Gastrocnemius medialis (tissue), 4 donors: ENCODE measurements at places on chromosomes 7 and 10.

DNA sequence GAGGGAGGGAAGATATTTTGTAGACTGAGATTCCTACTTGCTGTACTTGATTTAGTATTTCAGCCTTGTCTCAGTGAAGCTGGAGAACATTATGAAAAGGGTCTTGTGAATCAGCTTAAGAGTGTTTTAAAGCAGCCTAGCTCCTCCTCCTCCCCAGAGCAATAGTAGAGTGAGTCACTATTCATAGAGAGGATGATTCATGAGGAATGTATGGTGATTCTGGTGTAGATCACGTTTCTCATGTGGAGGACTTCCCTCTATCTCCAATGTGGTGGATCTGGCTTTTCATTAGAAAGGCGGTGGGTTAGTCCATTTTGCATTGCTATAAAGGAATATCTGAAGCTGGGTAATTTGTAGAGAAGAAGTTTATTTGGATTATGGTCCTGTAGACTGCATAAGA is 340.1 kb upstream of the CHRM2 start:
- DNase-seq: no peak

GRCh38 chr10:23994459-23995046 is 214.4 kb upstream of the KIAA1217 start:
- DNase-seq: peak; percentile 26

GRCh38 chr7:124029396-124030188 is 3.3 kb downstream of the TMEM229A start:
- DNase-seq: no peak

DNA sequence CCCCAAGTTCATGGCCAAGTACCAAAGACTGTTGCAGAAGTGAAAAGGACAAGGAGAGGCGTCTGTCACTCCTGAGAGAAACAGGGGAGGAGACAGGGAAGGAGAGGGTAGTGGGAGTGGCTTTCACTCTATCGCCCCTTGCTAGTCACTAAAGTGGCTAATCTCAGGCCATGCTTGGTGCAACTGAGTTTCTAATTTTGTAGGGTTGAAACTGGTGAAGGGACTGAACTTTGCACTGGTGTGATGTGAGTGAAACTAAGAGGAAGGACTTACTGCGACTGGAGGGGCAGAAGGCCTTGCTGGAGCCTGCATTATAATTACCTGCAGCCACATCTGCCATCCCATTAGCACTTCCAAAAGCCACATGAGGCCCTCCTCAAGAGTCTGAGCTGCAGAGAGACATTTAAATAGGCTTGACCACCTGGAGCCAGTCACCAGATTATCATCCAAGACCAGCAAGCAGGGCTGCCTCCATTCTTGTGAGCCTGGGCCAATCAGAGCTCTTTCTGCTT is 107.2 kb upstream of the EEPD1 start:
- no peak for DNase-seq

GRCh38 chr7:82755705-82756551 is 312.4 kb upstream of the CACNA2D1 start:
- no peak for DNase-seq

GRCh38 chr7:33107136-33108066 is 1.8 kb downstream of the RP9 start:
- DNase-seq: no peak

DNA sequence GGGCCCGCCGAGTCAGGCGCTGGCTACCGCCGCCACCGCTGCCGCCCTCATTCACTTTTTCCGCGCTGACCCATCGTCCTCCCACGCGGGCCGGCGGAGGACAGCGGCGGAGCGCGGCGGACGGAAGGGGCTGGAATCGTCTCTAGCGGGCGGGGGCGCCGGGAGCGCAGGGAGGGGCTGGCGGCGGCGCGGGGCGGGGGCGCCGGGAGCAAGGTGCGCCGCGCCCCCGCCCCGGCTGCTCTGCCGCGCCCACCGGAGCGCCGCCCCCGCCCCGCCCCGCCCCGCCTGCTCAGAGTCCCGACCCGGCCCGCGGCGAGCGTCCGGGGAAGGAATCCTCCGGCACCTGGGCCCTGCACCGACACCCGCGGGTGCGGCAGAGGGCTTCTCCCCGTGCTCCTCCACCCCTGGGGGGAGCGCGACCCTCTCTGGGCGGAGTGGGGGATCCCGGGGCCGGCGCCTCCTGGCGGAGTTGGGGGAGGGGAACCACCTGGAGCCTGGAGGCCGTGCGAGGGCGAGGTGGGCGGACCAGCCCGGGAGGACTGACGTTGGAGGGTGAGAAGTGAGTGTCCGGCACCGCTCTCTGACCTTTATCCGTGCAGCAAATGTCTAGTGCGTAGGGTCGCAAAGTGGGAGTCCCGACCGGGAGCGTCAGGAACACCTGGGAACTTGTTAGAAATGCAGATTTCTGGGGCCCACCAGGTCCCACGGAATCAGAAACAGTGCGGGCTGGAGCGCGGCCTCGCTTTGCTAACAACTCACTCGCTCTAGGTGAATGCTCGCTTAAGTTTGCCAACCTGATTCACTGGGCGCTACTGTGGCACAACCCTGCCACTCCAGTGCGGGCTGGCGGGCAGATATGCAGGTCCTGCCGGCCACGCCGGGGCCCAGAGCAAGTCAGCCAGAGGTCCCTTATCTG is at the start of gene COBL:
Gene COBL (minus strand): TSS at position 144 of the 916 bp plus-strand sequence. CDS start 176 bp downstream, outside the sequence.
- DNase-seq: peak; percentile 62

- DNase-seq: no peak
These were observed 27.9 kb upstream of the ABLIM1 start for GRCh38 chr10:114686013-114686412.

DNA sequence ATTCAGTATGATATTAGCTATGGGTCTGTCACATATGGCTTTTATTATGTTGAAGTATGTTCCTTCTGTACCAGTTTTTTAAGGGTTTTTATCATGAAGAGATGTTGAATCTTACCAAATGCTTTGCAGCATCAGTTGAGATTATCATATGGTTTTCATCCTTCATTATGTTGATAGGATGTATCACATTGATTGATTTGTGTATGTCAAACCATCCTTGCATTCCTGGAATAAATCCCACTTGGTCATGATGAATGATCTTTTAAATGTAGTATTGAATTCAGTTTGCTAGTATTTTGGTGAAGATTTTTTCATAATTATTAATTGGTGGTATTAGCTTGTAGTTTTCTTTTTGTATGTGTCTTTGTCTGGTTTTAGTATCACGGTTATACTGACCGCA is 185.9 kb downstream of the MBL2 start:
- no peak for DNase-seq

- DNase-seq: no peak
These were observed 27.1 kb downstream of the ST7 start for GRCh38 chr7:116980354-116980753.

DNA sequence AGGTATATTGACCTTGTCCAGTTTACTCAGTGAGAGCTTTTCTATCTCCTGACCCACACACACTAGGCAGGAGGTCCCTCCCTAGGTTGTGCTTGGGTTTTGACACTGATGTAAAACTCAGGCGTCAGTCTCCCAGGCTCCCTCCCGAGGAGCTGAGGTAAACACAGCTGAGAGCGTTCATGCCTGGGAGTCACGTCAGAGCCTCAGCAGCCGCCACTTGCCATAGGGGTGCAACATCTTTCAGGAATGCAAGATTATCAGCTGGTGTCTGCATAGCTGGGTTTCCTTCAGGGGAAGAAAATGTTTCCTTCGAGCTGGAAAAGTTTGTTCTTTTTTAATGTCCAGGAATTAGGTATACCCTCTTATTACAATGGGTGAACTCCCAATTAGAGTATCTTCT is 70.6 kb downstream of the FGFR2 start:
- DNase-seq: no peak

GRCh38 chr10:17665747-17666146 is 21.8 kb downstream of the STAM start:
- no peak for DNase-seq

DNA sequence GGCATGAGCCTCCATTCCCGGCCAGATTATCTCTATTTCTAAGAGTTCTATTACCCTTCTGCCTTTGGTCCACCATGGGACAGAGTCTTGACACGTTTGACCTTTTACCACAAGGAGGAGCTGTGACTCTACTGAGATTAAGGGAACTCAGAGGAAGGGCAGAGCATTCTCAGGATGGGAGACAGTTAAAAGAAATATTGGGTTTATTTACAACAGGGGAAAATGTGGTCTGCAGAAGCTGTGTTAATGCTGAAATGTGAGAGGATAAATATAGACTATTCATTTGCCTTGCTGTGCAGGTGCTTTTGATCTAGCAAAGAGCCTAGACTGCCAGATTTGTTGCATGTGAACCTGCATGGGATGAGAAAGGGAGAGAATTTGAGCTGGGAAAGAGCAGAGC is 45.8 kb upstream of the PRSS58 start:
- DNase-seq: no peak

- peak; percentile 60 for DNase-seq
These were observed 17.8 kb downstream of the YKT6 start for GRCh38 chr7:44218418-44219201.

- DNase-seq: no peak
These were observed 65.8 kb downstream of the ATXN7L1 start for GRCh38 chr7:105810556-105810955.
